ENCODE measurements at places on chromosomes 1 and 21. TPM values are rescaled to one million over a fixed set of nuclear protein-coding genes. Genes with fewer than 3 reads are reported as not detected.
A peak's percentile ranks its signal among the peaks of the same experiment; 100 is the strongest.

- no peaks in the 10 kb centered on the region for H3K27me3 ChIP-seq
- no peak for DNase-seq
- no peaks in the 10 kb centered on the region for H3K36me3 ChIP-seq
- H3K4me1 ChIP-seq, result peaks cover 12% of the 10 kb centered on the region
- no peak overlapping the region for H3K4me3 ChIP-seq
These were observed 66.6 kb upstream of the RHOU start for GRCh38 chr1:228668553-228669241.

DNA sequence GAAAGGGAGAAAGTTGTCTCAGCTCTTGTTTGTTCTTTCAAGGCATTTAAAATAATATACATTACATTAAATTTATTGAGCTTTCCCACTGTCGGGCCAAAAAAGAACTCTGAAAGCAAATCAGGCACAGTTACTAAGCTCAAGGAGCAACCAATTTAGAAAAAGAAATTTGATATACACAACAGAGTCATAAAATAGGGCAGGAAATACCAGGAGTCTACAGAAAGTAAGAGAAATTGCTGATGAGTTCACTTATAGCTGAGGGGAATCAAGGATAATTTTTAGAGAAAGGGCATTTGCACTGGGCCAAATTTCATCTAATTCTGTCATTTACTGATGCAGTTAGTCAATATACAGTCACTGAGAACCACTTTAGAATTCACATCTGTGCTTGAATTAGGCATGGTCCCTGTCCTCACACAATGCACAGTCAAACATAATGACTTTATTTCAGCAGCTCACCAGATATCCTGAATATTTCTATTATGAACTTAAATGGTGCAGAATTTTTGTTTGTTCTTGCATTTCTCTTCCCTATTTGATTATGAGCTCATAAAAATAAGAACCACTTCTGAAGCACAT lies 249.6 kb upstream of the BEND5 start:
- no peaks in the 10 kb centered on the region for H3K4me1 ChIP-seq
- H3K27me3 ChIP-seq, result no peaks in the 10 kb centered on the region

GRCh38 chr21:43819511-43820405 lies 30.4 kb downstream of the RRP1 start:
- no peak for DNase-seq
- H3K36me3 ChIP-seq, result no peaks in the 10 kb centered on the region
- no peak overlapping the region for H3K4me3 ChIP-seq
- peaks cover 5% of the 10 kb centered on the region for H3K4me1 ChIP-seq
- H3K27me3 ChIP-seq, result no peaks in the 10 kb centered on the region

- peaks cover 63% of the 10 kb centered on the region for H3K36me3 ChIP-seq
- H3K27me3 ChIP-seq, result no peaks in the 10 kb centered on the region
- peak; percentile 91 for DNase-seq
- H3K4me3 ChIP-seq, result peak overlapping the region; percentile 93
- H3K27ac ChIP-seq, result peak overlapping the region; percentile 84
- H3K4me1 ChIP-seq, result peaks cover 52% of the 10 kb centered on the region
These were observed 4.3 kb downstream of the ADAMTS1 start for GRCh38 chr21:26840912-26841311.

Gene FAM72C
- total RNA-seq, result not detected

Gene CD1E
- not detected for total RNA-seq

Gene OPRD1
- not detected for total RNA-seq

Measured in GM23248 (cell line).